ENCODE measurements at places on chromosomes 5 and 9. TPM values are rescaled to one million over a fixed set of nuclear protein-coding genes. Genes with fewer than 3 reads are reported as not detected.

GLDC gene
- 0.82 TPM for total RNA-seq

CDKN2B-AS1 gene
- total RNA-seq, result not detected

- no peak for DNase-seq
These were observed 201.7 kb downstream of the MARCHF11 start for GRCh38 chr5:15977851-15978250.

DNA sequence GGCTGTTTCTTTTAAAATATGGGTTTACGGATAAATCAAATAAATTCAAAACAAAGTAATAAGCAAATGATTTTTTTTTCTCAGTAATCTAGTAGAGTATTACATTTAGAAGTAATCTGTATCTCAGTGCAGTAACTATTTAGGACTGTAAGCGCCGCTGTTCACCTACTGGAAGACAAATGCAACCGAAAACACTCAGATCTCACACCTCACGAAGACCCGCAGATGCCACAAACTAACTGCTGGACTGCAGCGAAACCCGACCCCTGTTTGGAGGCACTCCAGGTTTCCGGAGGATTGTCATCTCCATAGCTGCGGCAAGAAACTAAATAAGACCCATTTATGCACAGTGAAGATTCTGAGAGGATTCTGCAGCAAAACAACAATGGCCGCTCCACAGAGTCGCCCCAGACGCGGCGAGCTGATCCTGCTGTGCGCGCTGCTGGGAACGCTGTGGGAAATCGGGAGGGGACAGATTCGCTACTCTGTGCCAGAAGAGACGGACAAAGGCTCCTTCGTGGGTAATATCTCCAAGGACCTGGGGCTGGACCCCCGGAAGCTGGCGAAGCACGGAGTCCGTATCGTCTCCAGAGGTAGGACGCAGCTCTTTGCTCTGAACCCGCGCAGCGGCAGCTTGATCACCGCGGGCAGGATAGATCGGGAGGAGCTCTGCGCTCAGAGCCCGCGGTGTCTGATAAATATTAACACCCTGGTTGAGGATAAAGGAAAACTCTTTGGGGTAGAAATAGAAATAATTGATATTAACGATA lies at the start of gene PCDHGA8:
Gene PCDHGA8, plus strand, starts transcription at position 205 of the 770 bp plus-strand sequence. Its CDS starts 181 bp downstream, at position 386.
- DNase-seq, result no peak

PCDHA4 gene
- not detected for total RNA-seq

- no peak for DNase-seq
These were observed 16.2 kb upstream of the FSD1L start for GRCh38 chr9:105431424-105432246.

- no peak for DNase-seq
These were observed 500 bp upstream of the CREBRF start for GRCh38 chr5:173055722-173055982.
